ENCODE measurements at places on chromosomes 4 and X.

- peak; percentile 31 for DNase-seq
Observed at GRCh38 chrX:1449036-1449822, 3.5 kb downstream of the ASMTL start.

DNA sequence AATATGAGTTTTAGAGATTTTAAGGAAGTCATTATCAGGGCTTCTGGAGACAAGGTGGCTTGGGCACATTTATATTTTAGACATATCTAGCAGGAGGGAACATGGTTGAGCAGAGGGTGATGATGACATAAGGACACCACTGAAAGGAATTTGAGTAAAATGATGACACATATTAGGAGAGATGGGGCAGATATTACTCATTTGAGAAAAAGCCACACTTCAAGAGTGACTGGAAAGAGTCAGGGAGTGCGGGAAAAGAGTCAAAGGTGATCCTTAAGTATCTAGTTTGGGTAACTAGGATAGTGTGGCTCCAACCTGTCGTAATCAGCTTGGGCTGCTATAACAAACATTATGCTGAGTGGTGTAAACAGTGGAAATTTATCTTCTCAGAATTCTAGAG, 377.7 kb downstream of the PACRGL start:
- DNase-seq = no peak

GRCh38 chr4:157791236-157791635, 381.6 kb downstream of the GASK1B start:
- DNase-seq = no peak

DNA sequence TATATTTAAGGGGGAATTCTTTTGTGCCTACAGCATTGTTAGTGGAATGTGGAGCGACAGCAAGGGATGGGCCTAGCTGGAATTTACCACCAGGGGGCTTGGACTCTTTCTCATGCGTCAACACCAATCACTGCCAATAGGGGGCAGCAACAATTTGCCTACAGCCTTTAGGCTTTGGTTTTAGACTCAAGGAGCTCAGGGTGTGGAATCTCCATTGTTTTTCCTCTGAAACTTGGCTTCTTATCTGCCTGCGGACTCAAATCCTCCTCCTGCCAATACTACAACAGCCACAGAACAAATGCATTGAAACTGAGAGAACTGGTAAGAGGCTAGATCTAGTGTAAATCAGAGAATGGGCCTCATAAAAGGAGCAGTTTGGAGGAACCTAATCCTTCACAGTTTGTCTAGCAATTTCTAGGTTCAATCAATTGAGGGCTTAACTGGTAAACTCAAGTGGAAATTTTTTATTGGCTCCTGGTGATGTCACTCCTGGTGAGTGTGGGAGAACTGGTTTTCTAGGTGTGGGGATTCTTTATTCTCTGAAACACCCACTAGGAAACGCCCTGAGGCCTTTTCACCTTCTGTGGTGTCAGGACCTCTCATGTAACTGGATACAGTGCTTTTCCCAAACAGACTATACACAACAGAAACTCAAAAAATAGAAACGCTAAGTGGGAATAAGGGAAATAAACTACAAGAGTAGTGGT, 27.9 kb upstream of the TMSB4X start:
- DNase-seq = peak; percentile 55

GRCh38 chr4:59655996-59656395, 1544.1 kb upstream of the ADGRL3 start:
- no peak for DNase-seq

DNA sequence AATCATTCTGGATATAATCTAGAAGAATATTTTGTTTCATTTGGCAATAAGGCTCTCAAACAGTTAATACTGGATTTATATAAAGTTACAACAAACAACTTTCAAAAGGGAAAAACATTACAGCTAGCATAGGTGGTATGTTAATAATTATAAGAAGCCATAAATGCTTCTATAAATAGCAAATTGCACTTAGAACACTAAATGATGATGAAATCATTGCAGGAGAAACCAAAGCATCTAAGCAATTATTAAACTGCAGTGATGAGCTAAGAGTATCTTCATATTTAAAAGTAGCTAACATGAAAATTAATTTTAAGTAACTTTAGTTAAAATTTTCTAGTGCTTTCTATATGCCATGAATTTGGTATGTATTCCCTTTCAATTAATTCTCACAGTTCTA, 189.5 kb downstream of the CENPC start:
- no peak for DNase-seq

GRCh38 chr4:175954685-175955084, 111.0 kb upstream of the WDR17 start:
- no peak for DNase-seq

GRCh38 chr4:99507349-99507748, 3.5 kb upstream of the C4orf17 start:
- DNase-seq = no peak
